ENCODE measurements at places on chromosomes 12 and 14. TPM values are rescaled to one million over a fixed set of nuclear protein-coding genes. Genes with fewer than 3 reads are reported as not detected.
A peak's percentile ranks its signal among the peaks of the same experiment; 100 is the strongest.

DNA sequence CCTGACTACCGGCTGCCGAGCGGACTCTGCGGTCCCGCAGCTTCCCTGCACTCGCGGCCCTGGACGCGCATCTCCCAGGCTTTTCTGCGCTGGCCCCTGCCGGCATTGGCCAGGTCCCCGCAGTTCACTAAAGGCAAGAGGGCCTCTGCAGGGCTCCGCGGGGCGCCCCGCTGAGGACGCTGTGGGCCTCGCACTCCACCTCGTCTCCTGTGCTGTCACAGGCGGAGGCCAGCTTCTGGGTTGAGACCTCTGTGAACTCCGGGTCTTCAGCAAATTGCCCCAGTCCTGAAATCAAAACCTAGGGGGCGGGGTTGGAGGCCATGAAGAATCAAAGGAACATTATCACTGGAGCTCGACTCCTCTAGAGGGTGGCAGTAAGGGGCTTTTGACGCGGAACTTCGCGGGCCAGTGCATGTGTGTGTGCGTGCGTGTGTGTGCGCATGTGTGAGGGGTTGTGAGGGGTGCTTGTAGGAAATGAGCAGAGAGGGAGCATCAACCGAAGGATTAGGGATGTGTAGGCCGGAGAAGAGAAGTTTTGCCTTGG lies 68.5 kb upstream of the CAPRIN2 start:
- peak; percentile 40 for DNase-seq

DNA sequence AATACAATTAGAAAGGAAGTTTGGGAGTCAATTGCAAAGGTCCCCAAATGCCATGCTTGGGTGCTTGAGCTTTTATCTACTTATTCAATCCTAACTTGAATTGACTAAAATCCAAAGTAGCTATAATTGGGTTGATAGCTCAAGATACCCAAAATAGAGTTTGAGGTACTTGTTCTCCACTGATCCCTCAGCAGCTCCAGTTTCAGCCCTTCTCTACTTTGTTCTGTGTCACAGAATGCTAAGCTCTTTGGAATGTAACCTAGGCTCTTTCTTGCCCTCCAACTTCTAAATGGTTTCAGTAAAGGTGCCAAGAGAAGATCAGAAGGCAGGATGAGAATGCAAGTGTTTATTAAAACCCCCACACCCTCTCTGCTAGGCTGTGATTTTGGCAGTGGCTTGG lies 251.4 kb upstream of the CLEC14A start:
- DNase-seq = no peak

- no peak for DNase-seq
Observed at GRCh38 chr12:57188090-57188425, 28.5 kb upstream of the NXPH4 start.

DNA sequence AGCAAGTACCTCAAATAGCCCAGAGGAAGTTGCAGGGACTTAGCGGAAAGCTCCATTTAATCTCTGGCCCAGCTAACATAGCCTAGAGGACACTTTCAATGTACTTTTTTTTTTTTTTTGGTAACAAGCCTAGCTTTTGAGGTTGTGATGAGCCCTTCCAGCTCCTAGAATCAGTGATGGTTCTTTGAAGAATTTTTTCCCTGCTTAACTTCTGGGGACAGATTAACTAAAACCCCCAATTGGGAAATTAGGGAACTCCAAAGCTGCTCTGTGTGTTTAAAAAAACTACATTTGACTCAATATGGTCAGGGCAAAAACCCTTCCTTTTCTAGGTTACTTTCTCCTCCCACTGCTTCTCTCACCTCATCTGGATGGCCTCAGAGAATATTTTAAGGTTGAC lies 23.9 kb upstream of the ITGA5 start:
- no peak for DNase-seq

DNA sequence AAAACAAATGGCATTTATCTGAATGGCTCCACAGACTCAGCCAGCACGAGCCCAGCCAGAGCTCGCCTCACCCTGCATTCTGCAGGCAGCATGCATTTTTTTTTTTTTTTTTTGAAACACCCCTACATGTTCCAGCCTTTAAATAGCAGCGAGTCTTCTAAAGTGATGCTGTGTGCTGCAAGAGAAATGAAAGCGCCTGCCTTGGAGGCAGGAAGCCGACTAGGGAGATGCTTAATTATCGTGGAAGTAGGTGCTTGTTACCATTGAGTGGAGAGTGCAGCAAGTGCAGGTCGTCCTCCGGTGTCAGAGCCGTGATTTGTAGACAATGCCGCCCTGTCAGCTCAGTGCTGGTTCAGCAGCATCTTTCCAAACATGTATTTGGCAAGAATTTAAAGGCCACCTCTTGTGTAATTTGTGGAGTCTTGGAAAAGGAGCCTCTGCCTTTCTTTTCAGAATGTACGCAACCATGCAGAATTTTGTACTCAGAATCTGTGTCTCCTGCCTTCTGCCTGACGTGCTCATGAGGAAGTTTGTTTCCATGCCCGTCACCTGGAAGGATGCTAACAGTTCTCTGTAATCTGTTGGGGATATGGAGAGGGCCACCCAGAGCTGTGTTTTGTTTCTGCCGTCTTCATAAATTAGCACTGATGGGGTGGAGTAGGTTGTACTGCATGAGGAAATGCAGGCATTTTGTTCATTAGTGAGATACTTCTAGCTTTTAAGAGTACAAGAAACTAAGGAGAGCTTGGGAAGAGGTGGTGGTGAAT lies 345.9 kb upstream of the RGS6 start:
- DNase-seq = no peak

- no peak for DNase-seq
Observed at GRCh38 chr12:104345234-104346066, 41.9 kb downstream of the EID3 start.

GRCh38 chr14:92400579-92401444 lies 77.8 kb downstream of the SLC24A4 start:
- no peak for DNase-seq

GRCh38 chr12:28794211-28794610 lies 354.9 kb upstream of the FAR2 start:
- DNase-seq = no peak

GRCh38 chr14:72142328-72142727 lies 210.1 kb downstream of the RGS6 start:
- DNase-seq = no peak

- no peak for DNase-seq
Observed at GRCh38 chr14:59347915-59348314, 117.3 kb downstream of the GPR135 start.

DNA sequence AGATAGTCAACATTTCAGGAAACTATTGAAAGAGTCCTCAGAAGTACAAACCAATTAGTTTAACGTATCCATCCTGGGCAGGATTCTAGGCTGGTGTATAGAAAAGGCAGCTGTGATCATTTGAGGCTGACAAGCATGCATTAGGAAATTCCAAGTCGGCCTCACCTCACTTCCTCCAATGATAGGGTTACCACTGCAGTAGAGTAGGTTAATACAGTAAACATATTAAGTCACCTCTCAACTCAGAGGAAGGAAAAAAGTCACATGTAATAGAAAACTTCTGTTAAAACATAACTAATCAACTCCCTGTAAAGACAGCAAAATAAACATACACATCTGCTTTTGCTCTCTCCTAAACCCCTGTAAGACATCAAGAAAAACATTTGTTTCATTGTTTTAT lies 33.5 kb downstream of the MED13L start:
- DNase-seq = no peak

- peak; percentile 58 for DNase-seq
Observed at GRCh38 chr14:89767861-89768268, 186.7 kb downstream of the EFCAB11 start.

The PLXNC1 gene
- 2.3 TPM for polyA plus RNA-seq

The ADSS1 gene
- polyA plus RNA-seq = 2.4 TPM

The NOVA1 gene
- polyA plus RNA-seq = not detected

The SERPINA3 gene
- not detected for polyA plus RNA-seq

The FAR2 gene
- not detected for polyA plus RNA-seq

The IFI27 gene
- polyA plus RNA-seq = 2.8 TPM

The FUT8 gene
- 11.1 TPM for polyA plus RNA-seq

The ATP5F1B gene
- 1,475 TPM for polyA plus RNA-seq

The BMAL2 gene
- not detected for polyA plus RNA-seq

The ITGB7 gene
- polyA plus RNA-seq = 289 TPM

The LTBP2 gene
- polyA plus RNA-seq = 0.66 TPM

The MMP14 gene
- not detected for polyA plus RNA-seq

The SERPINA10 gene
- polyA plus RNA-seq = not detected

The LRP10 gene
- 136 TPM for polyA plus RNA-seq

The LTB4R2 gene
- 4.9 TPM for polyA plus RNA-seq

The PLBD1 gene
- 8.4 TPM for polyA plus RNA-seq

The FSCB gene
- not detected for polyA plus RNA-seq

Data from immature natural killer cell (primary cell).